Spleen (tissue), 13 donors: ENCODE measurements at places on chromosomes 13 and 19. TPM values are rescaled to one million over a fixed set of nuclear protein-coding genes. Genes with fewer than 3 reads are reported as not detected.

ADGRE3 gene
- total RNA-seq: 2.8 TPM

LILRA2 gene
- total RNA-seq: 45.8 TPM

KLC3 gene
- total RNA-seq: not detected

CDX2 gene
- total RNA-seq: not detected

CEACAM1 gene
- 18.0 TPM for total RNA-seq

CYP2A7 gene
- not detected for total RNA-seq

CEACAM16 gene
- total RNA-seq: not detected

TNFSF9 gene
- total RNA-seq: 3.4 TPM

OVOL3 gene
- not detected for total RNA-seq

HIPK4 gene
- total RNA-seq: 0.19 TPM

AXL gene
- total RNA-seq: 109 TPM

- no peak for DNase-seq
Measured at GRCh38 chr13:109241160-109241559, 545.2 kb downstream of the IRS2 start.

DNA sequence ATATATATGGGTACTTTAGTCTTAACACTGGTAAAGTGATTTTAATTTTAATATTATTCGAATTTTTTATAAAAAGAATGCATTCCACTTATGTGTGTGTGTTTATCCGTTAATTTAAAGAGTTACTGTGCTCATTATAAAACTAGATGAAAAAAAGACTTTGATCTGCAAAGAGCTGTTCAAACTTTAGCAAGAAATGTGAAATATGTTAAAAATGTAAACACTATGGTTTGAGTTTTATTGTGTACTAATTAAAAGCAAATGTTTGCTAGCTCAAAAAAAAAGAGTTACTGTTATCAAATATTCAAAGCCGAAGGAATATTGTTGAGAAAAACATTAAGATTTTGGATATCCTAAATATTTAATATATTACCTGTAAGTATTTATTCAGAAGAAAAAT lies 34.5 kb downstream of the UFM1 start:
- DNase-seq: no peak

GRCh38 chr19:40441719-40442253 lies 2.3 kb downstream of the SERTAD3 start:
- peak; percentile 84 for DNase-seq

DNA sequence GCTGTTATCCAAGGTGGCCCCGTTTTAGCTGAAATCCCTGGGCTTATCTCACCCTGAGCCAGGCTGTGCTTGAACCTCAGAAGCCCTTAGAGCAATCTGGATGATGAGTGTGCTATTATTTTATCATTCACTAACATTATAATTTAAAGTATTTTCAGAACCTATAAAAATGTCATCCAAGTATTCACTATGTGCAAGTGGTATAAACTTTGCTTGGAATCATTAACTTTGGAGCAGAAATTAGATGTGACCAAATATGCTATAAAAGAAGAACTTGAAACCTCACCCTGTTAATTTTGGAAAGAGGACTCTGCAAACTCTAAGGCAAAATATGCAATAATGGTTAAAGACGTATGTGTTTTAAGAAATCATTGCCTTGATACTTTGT lies 147.5 kb downstream of the USP12 start:
- no peak for DNase-seq

DNA sequence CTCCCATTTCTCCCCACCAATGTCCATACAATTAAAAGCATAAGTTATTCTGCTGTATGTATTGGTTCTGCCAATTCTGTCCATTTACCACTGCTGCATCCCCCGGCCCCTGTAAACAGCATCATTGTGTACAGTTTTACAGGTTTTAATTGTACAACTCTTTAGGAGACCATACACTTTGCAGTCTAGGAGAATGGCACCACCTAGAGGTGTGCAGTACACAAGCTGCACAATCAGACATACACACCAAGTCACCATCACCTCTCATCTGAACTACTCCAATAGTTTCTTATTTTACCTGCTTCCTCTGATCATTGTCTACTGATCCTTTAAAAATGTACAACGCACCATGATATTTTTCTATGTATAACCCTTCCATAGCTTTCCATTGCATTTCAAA lies 855.9 kb upstream of the KLHL1 start:
- no peak for DNase-seq

DNA sequence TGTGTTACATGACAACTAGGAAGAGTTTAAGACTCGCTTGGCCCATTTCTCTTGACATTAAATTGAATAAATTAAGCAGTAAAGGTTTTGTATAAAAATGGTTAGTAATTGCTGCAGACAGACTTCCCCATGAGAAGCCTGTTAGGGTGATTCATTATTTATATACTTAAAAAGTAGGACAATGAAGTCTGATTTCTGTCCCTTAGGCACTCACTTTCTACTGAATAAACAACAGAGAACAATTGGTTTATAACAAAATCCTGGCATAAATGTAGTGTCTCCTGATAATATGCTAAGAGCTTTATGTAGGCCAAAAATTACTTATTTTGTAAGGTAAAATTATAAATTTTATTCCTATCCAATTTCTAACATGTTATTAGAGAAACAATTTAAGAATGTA lies 2138.5 kb upstream of the PCDH20 start:
- no peak for DNase-seq

- DNase-seq: no peak
Measured at GRCh38 chr19:19750842-19751790, 18.2 kb upstream of the ZNF14 start.

- no peak for DNase-seq
Measured at GRCh38 chr13:31686670-31687425, 52.5 kb upstream of the RXFP2 start.

- DNase-seq: no peak
Measured at GRCh38 chr13:25699600-25699999, 327.8 kb downstream of the ATP8A2 start.

DNA sequence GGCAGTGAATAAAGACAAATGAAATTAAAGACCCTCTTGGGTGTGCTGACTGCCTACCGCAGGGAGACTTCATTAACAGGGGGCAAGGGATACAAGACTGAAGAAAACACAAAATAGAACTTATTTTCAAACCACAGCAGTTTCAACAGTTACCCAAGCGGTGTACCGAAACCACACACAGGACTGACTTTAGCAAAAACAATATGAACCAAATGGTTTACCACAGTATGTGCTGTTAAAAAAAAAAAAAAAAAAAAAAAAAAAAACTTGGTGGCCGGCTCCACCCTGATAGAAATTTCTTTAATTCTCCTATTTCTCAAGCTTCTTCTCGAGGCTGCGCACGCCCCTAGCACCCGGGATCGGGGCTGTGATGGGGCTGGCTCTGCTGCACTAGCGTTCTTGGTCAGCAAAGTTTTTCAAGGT lies 42.6 kb downstream of the KLF2 start:
- peak; percentile 88 for DNase-seq

DNA sequence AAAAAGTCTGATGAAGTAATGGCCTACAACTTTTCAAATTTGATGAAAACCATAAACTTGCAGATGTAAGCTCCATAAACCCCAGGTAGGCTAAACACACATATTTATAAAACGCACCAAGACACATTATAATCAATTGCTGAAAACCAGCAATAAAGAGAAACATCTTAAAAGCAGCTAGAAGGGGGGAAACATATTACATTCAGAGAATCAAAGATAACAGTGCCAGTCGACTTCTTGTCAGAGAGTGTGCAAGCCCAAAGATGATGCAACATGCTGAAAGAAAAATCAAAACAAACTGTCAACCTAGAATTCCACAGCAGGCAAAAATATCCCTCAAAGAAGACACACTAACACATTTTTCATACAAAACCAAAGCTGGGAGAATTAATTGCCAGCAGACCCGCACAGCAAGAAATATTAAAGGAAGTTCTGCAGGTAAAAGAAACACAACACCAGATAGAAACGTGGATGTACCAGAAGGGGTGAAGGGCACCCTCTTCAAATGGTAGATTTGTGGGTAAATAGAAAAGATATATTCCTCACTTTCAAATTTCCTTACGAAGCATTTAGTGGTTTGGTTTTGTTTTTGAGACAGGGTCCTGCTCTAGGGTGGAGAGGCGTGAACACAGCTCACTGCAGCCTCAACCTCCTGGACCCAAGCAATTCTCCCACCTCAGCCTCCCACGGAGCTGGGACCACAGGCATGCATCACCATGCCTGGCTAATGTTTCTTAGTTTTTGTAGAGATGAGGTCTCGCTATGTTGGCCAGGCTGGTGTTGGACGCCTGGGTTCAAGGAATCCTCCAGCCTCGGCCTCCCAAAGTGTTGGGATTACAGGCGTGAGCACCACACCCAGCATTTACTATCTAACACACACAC lies 16.5 kb upstream of the ATP1A3 start:
- DNase-seq: no peak

DNA sequence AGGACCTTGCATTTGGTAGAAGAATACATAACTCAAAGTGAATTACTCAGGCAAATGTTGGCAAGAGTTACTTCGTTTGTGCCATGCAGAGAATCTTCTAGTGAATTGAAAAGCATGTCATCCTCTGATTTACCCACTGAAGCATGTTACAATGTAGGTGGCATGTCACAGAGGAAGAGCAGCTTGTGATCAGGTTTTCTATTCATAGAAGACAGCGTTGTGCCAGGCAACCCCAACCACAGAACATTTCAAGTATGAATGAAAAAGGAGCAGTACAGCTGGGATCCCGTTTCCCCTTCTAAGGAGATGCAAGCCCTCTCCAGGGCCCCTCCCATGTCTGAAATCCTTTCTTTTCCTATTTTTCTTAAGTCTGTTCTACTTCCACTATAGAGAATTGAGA lies 6.0 kb upstream of the KATNAL1 start:
- no peak for DNase-seq

GRCh38 chr19:18948976-18949356 lies 7.9 kb upstream of the HOMER3 start:
- no peak for DNase-seq

DNA sequence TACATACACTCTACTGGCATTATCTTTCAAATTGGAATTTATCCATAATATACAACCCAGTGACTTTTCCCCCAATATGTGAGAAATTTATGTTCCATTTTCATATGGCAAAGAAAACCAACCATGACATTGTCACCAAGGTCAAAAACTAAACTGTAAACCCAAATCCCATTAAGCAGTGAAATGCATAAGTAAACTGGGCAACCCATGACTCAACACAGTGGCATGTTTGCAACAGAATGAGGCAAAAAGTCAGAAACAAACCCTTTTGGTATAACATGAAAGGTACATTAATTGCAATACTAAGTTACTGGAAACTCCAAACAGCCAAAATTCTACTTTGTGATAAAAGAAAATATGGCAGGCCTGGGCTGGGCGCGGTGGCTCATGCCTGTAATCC lies 4.9 kb downstream of the ZNF878 start:
- no peak for DNase-seq

DNA sequence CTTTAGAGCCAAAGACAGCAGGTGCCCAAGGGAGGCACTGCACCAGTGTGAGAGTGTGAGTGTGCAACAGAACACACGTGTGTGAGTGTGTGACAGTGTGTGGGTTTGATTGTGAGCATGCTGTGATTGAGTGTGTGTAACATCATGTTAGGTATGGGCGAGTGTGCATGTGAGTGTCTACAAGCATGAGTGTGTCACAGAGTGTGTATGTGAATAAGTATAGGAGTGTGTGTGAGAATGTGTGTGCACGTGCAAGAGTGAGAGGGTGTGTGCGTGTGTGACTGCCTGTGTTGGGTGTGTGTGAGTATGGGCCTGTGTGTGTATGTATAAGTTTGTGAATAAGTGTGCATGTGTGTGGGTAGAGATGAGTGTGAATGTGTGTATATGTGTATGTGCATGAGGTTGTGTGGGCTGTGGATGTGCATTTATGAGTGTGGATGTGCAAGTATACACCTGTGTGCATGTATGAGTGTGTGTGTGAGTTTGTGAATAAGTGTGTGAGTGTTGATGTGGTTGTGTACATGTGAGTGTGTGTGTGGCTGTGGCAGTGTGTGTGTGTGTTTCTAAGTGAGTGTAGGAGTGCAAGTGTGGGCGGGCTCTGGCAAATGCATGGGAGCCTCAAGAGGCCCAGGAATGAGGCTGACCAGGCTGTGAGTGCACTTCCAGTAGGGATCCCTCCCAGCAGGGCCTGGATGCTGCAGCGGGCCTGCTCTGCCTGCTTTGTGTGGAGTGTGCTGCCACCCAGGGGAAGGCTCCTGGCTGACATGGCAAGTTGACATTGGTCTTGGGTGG lies 198.4 kb downstream of the COL4A1 start:
- no peak for DNase-seq

DNA sequence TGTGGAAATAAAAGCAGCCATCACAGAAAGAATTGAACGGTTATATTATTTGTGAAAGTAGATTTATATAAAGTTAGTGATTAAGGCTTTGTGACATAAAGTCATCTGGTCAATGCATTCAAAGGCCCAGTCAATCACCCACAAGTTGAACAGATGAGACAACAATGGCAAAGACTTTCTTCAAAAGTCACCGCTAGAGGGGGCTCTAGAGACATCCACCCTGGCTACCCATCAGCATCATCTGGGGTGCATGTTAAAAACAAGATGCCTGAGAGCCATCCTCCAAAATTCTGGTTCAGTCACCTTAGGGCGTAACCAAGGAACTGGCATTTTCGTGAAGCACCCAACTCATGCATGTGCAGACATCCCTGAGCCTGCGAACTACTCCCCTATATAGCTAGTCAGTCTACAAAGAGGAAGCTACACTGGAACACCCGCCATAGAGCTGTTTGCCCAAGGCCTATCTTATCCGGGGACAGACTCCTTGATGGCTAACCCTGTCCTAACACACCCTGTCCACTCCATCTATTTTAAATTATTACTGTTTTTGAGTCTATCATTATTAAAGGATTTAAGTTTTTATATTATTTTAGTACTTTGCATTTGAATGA lies 970.5 kb downstream of the UQCRFS1 start:
- no peak for DNase-seq

DNA sequence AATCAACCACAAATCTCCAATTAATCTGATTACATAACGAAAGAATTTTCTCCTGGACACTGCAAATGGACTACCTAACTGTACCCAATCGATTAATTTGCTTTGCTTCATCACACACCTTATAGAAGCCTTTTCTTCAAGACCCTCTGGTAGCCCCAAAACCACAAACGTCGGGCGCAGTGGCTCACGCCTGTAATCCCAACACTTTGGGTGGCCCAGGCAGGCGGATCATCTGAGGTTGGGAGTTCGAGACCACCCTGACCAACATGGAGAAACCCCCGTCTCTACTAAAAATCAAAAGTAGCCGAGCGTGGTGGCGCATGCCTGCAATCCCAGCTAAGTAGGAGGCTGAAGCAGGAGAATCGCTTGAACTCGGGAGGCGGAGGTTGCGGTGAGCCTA lies 42.9 kb upstream of the ZNF429 start:
- peak; percentile 33 for DNase-seq

GRCh38 chr13:80465321-80465720 lies 124.4 kb upstream of the SPRY2 start:
- no peak for DNase-seq
